NCI-H2081 treated with DMSO at 0.1 percent for 48 hours (cell line): ENCODE measurements at places on chromosomes 5 and 9.

DNA sequence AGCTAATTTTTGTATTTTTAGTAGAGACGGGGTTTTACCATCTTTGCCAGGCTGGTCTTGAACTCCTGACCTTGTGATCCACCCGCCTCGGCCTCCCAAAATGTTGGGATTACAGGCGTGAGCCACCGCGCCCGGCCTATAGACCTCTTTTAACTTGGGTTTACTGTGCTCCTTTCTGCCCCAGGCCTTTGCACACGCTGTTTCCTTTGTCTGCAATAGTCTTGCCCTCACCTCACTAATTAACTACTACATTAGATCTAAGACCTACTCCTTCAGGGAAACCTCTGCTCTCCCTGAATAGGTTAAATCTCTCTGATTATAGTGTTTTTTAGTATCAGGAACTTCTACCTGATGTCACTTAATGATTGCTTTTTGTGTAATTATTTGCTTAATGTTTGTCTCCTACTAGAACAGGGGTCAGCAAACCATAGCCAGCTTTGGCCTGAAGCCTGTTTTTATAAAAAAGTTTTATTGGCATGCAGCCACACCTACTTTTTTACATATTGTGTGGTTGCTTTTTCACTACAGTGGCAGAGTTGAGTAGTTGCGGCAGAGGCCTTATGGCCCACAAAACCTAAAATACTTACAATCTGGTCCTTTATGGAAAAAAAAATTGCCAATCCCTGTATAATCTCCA is 31.2 kb upstream of the TLE1 start:
- DNase-seq = no peak

GRCh38 chr5:149073213-149073612 is 10.4 kb upstream of the SH3TC2 start:
- DNase-seq = no peak

DNA sequence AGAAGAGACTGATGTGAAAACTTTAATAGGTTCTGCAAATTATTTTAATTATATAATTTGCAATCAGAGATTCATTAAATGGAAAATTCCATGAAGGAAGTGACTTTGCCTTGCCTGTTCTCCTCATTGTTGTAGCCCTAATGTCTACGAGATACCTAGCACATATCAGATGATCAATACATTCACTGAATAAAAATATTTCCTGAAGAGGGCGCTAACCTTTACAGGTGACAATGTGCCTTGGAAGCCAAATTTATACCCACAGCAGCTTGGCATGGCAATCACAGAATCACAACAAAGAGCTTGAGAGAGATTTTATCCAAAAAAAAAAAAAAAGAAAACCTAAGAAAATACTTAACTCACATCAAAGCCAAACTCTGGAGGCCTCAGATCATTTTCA is 17.4 kb downstream of the HAUS6 start:
- no peak for DNase-seq

- DNase-seq = no peak
These were observed 445.0 kb upstream of the KIF2A start for GRCh38 chr5:61860978-61861377.

DNA sequence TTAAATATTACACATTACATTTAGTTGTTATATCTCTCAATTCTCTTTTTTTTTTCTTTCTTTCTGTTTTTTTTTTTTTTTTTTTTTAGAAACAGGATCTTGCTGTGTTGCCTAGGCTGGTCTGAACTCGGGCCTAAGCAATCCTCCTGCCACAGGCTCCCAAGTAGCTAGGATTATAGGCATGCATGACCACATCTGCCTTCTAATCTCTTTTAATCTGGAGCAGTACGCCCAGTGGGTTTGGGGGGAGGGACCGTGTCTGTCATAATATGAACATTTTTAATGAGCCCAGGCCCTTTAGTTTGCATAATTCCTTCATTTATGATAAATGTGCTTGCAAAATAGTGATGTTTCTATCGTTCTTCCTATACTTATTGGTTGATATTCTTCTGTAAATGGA is 10.3 kb downstream of the RHOBTB3 start:
- no peak for DNase-seq

DNA sequence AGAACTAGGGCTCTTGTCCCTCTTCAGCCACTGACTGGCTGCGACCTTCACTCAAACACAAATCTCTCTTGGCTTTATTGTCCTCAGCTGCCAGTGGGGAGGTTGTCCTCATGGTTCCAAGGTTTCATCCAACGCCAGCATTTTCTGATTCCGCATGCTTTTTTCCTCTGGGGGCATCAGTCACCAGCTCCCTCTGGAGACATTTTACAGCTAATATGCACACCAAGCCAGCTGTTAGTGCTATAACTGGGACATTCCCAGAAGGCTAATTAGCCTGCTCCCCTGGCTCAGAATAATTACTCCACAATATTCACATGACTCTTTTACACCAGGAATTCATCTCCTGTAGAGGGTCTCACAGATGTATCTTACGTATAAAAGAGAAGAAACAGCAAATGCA is 193.6 kb upstream of the ANKRD55 start:
- DNase-seq = no peak

DNA sequence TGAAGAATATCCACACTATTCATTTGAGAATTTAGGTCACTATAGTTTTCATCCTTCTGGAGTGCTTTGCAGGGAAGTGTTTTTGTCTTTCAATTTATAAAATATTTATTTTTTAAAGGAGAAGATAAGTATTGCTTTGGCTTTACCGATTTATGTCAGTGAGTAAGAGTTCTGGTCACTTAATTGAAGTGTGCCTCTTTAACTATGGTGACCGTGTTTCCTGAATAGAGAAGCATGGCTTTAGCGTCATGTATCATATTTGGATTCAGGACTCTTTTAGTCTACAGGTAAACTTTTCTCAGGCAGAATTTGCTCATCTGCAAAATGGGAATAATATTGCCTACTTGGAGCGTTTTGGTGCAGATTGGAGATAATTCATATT is 902 bp downstream of the BDP1 start:
- DNase-seq = no peak

DNA sequence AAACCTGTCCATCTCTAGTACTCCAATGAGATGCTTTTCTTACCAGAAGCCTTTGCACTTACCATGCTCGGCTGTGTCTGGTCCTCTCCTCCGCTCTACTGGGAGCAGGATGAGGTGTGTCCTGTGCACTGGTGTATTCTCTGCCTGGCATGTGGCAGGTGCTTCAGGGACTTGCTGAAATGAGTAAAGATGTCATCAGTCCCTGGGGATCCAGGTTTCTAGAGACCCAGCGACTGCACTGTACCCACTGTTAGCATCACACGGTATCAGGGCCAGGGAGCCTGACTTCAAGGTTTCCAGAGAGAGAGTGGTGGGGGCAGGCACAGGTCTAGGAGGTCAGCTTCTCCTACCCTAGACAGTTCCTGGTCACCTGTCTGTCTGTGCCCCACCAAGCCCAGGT is 10.5 kb downstream of the PTTG1 start:
- DNase-seq = no peak

DNA sequence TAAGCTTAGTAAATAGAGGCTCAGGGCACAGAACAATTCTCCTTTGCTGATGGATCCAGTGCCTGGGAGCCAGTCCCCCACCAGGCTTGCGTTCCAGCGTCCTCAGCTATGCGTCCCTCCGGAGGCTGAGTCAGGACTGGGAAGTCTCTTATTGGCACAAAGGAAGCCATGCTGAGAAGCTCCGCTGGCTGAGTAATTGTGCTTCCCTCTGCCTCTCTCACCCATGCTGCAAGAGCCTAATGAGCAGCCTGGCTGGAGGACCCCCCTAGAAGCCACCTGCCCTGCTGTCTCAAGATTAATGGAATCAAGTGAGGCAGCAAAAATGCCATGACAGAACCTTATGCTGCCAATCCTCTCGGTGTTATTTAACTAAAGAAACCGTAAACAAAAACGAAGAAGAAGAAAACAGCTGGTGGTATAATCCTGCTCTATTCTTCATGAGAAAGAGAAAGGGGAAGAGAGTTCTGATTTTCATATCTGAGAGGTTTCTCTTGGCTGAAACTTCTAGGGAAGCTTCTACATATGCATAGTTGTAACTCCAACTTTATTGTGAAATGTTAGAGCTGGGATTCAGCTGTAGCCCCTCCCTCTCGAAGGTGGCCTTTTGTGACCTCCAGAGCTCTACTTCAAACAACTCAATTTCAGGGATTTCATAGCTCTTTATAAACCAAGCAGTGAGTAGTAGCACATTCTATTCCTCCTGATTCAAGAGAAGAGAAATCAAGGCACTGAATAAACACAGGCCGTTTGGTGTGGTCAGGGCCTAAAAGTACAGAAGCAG is 185.4 kb upstream of the SEMA6A start:
- DNase-seq = no peak

DNA sequence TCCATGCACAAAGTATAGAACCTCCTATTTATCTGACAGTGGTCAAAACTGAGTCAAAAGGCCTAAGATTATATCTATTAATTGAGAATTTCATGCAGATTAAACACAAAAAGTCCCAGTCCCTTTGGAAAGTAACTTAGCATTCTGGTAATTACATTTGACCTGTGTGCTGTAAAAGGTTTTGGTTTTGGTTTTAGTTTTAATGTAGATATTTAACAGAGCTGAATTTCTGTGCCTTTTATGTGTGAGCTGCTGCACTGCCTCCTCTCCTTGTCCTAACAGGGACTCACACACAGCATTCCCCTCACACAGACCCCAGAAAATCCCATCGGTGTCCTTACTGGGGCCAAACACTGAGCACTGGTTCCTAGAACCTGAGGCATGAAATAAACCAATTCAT is 31.0 kb upstream of the FSD1L start:
- no peak for DNase-seq

DNA sequence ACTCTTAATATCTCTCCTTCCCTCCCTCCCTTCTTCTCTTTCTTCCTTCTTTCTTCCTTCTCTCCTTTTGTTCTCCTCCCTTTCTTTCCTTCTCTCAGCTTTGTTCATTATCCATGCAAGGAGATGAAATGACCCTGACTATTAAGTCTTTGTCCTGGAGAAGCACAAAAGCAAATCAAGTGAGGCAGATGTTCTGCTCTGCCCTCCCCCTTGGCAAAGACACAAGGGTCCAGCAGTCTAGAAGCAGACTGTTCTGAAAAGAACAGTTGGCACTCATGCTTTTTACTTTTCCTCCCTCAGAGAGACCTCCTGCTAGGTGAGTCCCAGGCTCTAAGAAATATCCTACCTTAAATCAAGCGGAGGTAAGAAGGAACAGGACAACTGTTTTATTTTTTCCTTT is 1067.6 kb upstream of the DMAC1 start:
- DNase-seq = no peak

GRCh38 chr5:170445936-170446335 is 56.8 kb upstream of the KCNMB1 start:
- no peak for DNase-seq

GRCh38 chr5:161546470-161547301 is at the start of gene GABRB2:
Gene GABRB2, minus strand, starts transcription at chr5:161546725. Its CDS starts 82 bp downstream, at chr5:161546643.
- DNase-seq = no peak

- no peak for DNase-seq
These were observed 187.0 kb downstream of the FANCC start for GRCh38 chr9:95130484-95130883.

DNA sequence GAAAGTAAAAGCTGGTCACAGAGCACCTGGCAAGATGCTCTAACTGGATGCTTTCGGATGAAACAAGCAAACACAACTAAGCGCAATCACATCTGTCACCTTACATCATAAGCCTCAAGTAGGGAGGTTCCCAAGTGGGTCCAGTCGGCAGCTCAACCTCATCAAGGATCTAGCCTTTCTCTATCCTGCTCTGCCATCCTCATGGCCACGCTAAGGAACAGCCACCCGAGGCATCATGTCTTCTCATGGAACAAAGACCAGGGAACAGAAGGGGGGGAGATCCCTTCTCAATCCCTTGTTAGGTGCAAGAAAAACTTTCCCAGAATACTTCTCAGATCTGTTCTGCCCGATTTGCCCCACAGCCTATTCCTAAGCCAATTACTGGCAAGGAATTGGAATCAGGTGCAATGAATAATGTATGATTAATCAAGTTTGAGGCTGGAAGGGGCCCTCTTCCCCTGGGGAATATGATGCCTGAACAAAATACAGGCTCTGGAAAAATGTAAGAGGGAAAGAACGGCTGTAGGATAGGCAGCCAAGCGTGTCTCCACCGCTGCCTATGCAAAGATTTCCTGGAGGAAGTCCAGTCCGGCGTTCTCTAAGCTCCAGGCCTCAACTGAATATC is 1.3 kb upstream of the HABP4 start:
- no peak for DNase-seq

DNA sequence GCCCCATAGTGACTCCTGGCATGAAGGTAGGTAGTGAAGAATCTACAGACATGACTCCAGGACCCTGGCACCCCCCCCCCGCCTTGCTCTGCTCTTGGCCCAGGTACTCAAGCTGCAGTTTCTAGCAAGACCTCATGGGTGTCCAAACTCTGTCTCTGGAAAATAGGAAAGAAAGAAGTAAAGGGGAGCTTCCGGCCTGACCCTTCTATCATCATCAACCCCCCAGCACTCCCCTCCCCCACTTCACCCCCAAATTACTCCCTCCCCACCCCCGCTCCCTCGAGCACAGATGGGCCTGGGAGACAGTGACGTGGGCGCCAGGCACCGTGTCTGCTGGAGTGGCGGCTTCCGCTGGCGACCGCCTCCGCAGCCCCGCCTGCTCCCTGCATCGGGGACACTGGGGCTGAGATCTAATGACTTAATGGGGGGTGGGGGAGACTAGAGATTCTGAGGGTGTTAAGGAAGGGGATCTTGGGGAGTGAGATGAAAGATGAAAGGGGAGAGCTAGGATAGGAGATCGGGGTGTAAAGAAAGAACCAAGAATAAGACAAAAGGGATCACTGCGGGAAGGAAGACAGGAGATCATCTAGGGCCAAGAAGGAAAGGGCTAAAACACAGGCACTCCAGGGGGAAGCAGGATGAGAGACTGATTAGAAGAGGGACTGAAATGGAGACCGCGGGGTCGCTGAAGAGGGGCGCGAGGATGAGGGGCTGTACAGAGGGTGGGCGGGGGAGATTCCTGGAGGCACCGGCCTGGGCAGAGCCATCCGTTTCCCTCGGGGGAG is 1.1 kb upstream of the DNAJB5 start:
- no peak for DNase-seq

DNA sequence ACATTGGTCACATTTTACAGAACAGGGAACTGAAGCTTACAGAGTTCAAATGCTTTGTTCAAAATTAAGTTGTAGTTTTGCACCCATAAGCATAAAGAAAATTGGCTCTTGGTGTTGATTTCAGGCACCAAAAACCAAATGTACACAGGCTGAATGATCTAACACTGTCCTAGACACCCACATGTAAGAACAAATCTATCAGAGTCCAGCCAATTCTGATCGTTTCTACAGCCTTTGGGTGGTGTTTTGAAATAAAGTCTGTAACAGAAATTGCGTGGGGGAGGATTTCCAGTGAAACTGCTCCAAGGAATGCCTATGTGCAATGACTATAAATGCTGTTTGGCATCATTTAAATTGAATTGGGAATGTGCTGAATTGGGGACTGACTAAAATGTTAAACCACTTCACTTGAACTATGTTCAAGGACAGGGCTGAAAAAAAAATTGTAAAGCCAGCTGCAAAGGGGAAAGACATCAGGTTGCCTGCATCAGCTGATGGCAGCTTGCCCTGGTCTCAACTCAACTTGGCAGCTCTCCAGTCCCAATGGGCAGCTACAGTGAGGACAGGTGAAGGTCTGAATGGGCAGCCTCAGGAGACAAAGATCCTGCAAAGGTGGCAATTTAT is 92.2 kb upstream of the TRPC7 start:
- no peak for DNase-seq
